ENCODE measurements at places on chromosomes 7 and 10.
A peak's percentile ranks its signal among the peaks of the same experiment; 100 is the strongest.

DNA sequence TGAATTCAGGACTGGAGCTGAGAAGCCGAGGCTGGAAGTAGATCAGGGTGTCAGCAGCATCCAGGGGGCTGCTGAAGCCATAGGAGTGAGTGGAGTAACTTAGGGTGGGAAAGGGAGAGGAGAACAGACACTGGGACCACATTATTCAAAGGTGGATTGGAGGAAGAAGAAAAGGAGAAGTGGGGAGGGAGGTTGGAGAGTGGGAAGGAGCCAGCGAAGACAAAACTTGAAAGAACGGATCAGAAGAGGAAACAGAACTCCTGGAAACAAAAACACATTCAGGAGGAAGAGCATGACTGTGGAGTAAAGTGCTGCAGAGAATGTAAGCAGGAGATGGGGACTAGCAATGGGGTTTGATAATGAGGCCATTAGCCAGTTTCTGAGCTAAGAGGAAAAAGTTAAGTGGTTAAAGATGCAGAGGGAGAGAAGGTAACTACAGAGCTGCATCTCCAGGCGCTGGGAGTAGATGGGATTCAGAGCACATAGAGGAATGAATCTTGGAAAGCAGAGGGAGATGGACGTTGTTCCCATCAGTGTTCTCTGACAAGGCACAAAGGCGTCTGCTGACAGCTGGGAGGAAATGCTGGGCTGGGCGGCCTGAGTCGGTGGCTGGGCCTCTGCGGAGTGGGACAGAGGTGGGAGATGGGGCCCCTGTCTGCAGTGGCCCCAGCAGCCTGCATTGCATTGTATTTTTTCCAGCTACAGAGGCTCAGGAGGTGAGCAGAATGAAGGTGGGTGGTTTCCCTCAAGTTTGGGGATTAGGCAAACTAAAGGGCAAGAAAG is 63.1 kb upstream of the LEP start:
- DNase-seq, result no peak

DNA sequence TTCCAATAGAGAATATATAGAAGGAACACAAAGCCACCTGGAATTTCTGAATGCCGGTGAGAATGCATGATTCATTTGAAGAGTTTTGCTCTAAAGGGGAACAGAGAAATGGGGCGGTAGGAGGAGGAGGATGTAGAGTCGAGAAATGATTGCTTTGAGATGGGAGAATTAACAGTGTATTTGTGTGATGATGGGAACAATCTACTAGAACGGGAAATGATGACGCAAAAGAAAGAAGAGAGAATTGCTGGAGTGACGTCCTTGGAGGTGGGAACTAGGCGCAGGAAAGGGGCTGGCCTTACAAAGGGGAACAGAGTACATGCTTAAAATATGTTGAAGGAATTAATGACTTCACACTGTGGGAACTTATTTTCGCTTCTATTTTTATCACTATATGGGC is 188.1 kb downstream of the SDHAF3 start:
- DNase-seq, result no peak

GRCh38 chr10:81733542-81733941 is 141.5 kb upstream of the NRG3 start:
- no peak for DNase-seq

DNA sequence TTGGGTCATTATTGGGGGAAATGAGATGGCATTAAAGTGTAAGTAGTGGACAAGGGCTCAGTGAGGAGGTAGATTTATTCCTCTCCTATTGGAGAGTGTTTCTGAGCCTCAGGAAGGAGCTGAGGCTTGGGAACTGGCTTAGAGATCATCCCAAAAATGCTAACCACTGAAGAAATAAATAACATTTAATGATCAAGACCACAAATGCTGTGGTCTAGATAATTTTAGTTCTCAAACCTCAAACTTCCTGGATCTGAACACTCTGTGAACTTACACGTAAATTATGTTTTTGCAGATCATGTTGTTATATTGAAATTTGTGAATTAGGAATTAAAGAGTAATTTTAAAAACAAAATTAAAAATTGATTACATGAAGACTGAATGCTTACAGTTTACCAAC is 27.3 kb downstream of the MDFIC start:
- no peak for DNase-seq

GRCh38 chr10:71078454-71079145 is 133.8 kb upstream of the UNC5B start:
- no peak for DNase-seq

DNA sequence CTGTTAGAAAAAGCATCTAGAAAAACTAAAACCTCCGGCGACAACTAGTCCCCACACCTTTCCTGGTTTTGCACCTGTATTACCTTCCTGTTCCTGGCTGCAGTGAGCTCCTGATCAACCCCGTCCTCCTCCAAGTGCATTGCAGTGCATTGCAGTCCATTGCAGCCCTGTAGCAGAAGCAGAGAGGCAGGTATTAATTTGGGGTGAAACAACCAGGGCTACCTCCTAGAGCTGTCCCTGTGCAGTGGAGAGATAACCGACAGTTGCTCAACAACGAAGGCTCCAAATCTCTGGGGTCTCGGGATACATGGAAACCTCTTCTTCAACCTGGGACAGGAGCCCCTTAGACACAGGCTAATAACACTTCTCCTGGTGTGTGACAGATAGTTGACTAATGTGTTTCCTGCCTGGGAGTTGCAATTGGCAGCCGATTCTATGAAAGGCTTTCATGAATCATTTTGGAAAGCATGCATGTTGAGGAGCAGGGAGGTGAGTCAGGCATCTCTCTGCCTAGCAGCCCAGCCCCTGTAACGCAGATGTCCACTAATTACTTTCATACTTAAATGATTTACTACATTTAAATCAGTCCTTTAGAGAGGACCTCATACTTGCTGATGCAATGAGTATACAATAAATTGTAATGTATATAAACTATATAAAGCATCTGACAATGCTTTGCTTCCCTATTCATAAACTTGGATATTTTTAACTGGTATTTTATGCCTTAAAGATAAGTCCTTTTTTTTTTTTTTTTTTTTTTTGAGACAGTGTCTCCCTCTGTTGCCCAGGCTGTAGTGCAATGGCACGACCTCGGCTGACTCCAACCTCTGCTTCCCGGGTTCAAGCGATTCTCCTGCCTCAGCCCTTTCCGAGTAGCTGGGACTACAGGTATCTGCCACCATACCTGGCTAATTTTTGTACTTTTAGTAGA is 59.0 kb downstream of the PRR15 start:
- DNase-seq, result no peak

GRCh38 chr10:90051474-90051873 is 350.1 kb downstream of the KIF20B start:
- DNase-seq, result no peak

- DNase-seq, result no peak
These were observed 147.1 kb downstream of the TRIL start for GRCh38 chr7:28811008-28811407.

DNA sequence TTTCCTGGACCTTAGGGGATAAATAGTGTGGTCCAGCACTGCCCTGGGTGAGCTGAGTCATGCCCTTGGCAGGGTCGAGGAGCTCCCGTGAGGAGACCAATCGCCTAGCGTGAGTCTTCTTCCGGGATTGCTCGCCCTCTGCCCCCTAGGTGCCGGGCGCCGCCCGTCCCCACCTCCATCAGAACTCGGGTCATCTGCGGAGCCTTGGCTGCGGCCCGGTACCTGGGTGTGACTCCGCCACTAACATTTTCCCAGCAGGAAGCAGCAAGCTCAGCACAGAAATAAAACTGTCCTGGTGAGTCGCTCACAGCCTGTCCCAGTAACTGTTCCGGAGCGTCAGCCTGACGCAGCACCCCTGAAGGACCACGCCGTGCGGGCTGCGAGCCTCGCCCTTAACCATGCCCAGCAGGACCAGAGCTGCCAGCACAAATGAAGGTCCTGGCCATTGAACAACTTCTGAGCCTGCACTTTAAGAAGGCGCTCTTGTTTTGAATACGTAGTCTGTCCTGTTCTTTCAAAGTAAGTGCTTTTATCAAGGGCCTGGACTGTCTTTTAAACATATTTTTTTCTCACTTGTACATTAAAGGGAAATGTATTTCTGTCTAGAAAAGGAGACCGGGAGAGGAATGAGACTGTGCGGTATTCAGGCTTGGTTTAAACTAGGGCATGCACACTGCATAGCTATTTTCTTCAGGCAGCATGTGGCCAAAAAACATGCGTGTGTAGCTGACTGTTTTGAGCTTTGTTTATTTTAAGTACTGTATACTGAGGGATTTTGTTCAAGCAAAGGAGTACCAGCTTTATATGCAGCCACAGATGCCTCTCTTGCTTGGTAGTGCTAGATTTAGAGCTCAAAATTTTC is 136.7 kb downstream of the HECW1 start:
- no peak for DNase-seq

- DNase-seq, result no peak
These were observed 644.4 kb downstream of the KCNMA1 start for GRCh38 chr10:76993213-76993612.

DNA sequence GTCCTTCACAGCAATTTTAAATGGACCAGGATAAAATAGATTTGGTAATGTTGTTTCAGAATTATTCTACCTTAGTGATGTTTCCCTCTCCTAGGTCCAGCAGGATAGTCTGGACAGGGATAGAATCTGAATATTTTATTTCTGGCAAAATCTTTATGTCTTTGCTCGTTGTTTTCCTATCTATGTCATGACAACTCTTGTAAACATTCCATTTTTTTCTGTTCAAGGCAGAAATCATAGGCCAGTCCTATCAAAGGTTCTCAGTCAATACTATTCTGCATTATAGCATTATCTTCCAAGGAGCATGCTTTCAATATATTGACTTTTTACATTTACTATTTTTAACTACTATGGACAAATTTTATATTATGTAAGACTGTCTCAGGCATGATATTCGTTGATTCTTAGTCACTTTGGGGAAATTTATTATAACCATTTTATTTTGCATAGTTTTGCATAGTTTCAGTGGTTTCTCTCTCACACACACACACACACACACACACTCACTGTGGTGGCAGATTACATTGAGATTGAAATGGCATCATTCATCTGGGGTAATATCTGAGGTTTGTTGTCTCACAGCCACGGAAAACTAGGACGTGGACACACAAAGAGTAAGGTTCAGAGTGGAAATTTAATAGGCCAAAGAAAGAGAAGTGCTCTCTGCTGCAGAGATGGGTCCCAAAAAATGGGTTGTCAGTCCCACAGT is 17.2 kb downstream of the TAS2R60 start:
- no peak for DNase-seq

DNA sequence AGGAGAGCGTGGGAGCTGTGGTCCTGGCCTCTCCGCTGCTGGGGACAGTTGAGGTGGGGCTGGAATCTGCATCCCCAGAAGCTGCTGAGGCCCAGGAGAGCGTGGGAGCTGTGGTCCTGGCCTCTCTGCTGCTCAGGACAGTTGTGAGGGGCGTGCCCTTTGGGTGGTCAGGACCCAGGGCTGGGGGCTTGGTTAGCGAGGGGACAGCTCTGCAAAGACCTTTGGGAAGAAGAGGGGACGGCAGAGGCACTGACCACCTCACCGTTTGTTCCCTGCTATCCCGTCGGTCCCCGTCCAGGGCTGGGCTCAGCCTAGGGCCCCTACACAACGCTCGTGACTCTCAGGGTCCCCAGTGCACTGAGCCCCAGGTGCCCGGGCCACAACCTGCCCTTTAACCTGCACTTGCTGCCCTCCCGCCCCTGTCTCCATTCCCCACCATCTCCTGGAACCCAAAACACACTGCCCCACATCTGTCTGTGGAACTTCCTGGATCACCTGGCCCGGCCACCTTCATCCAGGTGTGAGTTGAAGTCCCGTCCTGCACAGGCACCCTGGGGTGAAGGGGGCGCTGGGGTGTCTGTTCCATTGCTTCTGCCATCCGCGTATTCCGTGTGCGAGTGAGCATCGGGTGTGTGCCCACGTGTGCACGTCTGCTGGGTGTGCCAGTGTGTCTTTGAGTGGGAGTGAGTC is 14.1 kb downstream of the FOXL3 start:
- DNase-seq, result no peak

- no peak for DNase-seq
These were observed 58.9 kb downstream of the HIBADH start for GRCh38 chr7:27603813-27604212.

DNA sequence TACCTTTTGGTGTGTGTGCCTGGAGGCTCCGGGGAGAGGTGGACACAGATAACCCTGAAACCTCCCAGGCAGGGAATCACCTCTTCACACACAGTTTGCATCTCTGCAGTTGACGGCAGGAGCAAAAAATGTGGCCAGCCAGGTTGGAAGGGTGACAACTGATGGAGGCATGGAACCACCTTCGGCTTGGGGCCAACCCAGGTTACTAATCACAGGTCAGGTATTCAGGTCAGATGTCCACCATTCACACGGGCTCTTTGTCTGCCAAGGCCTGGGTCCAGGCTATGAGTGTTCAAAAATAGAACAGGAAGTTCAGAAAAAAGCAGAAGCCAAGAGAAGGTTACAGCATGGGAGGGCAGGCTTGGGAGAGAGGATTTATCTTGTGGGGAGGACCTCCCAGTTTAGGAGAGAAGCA is 137.2 kb upstream of the EFCAB10 start:
- DNase-seq, result no peak

GRCh38 chr10:45419676-45420025 is 45.6 kb downstream of the ALOX5 start:
- no peak for DNase-seq

DNA sequence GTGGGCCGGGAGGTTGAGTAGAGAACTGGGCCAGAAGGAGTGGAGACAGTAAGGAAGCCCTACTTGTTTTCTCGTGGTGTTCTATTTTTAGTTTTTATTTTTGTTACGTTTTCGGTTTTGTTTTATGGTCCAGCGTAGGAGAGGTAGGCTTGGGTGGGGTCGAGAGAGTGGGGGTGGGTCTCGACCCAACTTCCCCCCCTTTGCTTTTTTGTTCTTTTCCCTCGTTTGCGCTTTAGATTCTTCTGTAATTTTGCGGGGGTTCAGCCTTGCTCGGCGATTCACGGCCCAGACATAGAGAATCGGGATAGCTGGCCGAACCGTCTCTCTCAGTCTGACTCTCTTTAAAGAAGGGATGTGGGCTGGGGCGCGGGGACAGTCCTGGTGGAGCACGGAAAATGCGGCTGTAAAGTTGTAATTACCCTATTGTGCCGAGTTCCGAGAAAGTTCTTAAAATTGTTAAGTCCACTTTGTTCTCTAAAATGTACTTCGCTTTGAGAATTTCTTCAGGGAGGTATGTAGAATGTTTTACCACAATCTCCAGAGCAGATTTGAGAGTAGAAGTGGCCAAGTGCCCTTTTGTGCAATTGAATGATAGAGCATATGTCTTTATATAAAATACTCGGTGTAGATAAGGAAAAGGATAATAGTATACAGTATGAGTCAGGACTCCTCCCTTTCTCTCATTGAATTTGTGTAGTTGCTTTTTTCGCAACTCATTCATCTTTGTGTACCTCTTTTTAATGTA is 816 bp downstream of the DMTF1 start:
- peak; percentile 28 for DNase-seq

DNA sequence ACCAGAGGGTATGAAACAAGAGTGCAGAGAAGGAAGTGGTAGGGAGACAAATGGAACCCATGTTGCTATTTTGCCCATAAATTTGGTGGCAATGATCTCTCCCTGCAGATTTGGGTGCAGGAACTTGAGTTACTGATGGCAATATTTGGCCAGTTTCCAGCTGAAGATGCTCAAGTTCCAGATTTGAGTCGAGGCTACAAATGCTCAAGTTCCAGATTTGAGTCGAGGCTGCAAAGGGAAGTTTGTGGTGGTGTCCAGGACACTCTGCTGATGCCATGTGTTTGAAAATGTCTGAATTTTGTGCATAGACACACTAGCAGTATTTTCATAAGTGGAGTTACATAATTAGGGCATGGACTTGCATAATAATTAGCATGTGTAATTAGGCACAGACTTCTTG is 40.8 kb downstream of the TBXAS1 start:
- DNase-seq, result no peak

All from central memory CD4-positive, alpha-beta T cell (primary cell).